ENCODE measurements at places on chromosomes 6 and 20. TPM values are rescaled to one million over a fixed set of nuclear protein-coding genes. Genes with fewer than 3 reads are reported as not detected.

- no peak overlapping the region for H3K4me3 ChIP-seq
- H3K27ac ChIP-seq: no peak overlapping the region
- DNase-seq: no peak
- H3K36me3 ChIP-seq: no peaks in the 10 kb centered on the region
These were observed 43.9 kb upstream of the CLDN20 start for GRCh38 chr6:155219858-155220301.

- peak within 1 kb of the TSS; percentile 93 for H3K4me3 ChIP-seq
- peaks cover 19% of the 10 kb centered on the region for H3K4me1 ChIP-seq
- DNase-seq: peak; percentile 86
- H3K27ac ChIP-seq: peak within 1 kb of the TSS; percentile 99
- H3K36me3 ChIP-seq: no peaks in the 10 kb centered on the region
- H3K27me3 ChIP-seq: no peaks in the 10 kb centered on the region
These were observed at the start of gene BRD2 for GRCh38 chr6:32968093-32968866. BRD2 (plus strand) TSS chr6:32968594; CDS start chr6:32972899, 4,305 bp downstream.

DNA sequence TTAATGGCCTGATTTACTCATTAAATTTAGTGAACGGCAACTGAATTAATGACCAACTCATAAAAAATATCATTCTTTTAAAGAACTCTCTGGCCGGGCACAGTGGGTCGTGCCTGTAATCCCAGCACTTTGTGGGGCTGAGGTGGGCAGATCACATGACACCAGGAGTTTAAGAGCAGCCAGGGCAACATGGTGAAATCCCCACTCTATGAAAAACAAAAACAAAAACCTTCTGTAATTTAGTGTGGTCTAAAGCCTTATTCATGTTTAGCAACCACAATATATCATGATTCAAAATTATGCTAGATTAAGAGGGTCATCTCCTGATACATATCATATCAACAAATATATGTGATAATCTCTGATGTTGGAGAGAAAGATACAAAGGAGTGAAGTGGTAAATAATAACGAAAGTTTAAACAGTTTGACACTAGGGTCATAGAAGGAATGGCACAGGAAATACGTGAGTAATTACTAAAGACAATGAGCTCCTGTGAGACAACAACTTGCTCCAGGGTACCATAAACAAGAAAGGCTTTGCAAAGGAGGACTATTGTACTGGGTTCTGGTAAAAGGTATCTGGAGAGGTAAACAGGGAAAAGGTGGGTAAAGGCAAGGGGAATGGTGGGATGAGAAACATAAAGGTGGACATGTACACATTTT, 5.7 kb downstream of the ELOVL4 start:
- H3K27ac ChIP-seq: no peak overlapping the region
- no peak overlapping the region for H3K4me3 ChIP-seq
- DNase-seq: no peak

DNA sequence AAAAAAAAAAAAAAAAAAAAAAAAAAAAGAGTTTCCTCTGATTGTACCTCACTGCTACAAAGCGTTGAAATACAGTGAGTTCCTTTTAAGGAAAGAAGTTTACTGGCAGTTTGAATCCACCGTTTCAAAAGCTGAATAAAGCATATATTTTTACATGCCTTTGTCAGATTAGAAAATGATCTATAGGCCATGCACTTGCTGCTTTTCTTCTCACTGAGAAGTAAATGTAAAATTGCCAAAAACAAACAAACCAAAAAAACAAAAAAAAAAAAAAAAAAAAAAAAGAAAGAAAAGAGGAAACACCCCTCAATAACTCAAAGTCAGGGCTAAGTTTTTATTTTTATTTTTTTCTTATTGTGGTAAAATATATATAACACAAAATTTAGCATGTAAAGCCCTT, 81.9 kb downstream of the LYRM4 start:
- H3K4me3 ChIP-seq: no peak overlapping the region
- H3K4me1 ChIP-seq: peaks cover 10% of the 10 kb centered on the region
- no peak overlapping the region for H3K27ac ChIP-seq
- no peaks in the 10 kb centered on the region for H3K36me3 ChIP-seq
- no peaks in the 10 kb centered on the region for H3K27me3 ChIP-seq
- DNase-seq: no peak

DNA sequence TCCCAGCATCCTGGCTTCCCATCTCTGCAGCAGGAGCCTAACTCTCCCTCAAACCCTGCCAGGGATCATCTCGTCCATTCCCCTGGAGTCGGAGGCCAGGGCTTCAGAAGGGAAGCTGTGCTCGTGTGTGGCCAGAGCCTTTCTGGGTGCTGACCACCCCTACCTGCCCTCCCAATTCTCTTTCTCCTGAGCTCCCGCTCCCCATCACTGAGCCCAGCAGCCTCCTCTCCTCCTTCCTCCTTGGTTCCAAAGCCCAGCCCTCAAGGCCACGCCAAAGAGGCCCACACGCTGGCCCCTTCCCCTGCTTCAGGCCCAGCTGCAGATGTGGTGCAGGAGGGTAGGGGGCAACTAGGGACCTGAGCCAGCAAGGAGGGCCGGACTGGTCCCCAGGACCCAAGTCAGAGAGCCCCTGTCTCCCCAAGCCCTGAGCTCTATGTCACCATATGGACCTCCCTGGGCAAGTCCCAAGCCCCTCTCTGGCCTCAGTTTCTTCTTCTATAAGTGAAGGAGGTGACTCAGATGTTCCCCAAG, 1.3 kb downstream of the FAM83C start:
- H3K4me1 ChIP-seq: no peaks in the 10 kb centered on the region
- no peaks in the 10 kb centered on the region for H3K36me3 ChIP-seq
- no peak overlapping the region for H3K4me3 ChIP-seq
- H3K27me3 ChIP-seq: no peaks in the 10 kb centered on the region

DNA sequence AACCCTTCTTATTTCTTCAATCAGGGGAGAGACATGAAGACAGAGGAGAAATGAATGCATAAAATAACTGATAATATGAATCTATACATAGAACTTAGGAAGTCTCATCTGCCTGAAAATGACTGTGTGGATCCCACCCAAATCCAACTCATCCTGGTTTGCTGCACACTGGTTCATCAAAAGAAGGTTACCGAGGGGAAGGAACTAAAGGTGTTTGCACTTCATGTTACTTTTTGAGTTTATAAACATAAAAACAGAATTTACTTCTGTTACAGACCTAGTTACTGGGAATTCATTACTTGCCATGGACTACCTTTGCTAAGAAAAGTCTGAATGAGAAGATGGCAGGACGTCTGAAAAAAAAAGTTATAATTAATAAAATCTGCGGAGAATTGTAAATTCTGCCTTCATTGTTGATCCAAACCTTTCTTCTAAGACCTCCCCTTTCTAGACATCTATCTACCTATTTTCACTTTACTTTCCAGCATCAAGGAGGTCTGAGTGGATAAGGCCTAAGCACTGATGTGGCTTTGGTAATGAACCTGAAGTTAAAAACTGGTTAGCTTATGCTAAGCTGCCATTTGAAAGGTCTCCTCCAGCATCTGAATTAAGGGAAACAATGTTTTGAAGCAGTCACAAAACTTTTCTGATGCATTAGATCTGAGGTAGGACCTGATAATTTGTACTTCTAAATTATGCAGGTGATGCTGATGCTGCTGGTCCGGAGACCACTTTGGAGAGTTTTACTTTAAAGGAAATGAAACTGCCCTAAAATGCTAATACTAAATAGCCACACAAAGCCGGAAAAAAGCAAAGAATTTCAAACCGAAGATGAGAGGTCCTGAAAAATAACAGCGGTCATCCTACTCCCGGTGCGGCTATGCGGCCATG, 84.0 kb downstream of the HFE start:
- H3K4me1 ChIP-seq: peaks cover 11% of the 10 kb centered on the region
- no peaks in the 10 kb centered on the region for H3K27me3 ChIP-seq
- DNase-seq: no peak
- H3K36me3 ChIP-seq: no peaks in the 10 kb centered on the region
- H3K27ac ChIP-seq: peak overlapping the region; percentile 90

GRCh38 chr6:5287205-5287965, 26.1 kb downstream of the FARS2 start:
- peaks cover 13% of the 10 kb centered on the region for H3K4me1 ChIP-seq
- DNase-seq: no peak
- no peak overlapping the region for H3K27ac ChIP-seq
- H3K27me3 ChIP-seq: no peaks in the 10 kb centered on the region
- H3K4me3 ChIP-seq: no peak overlapping the region
- H3K36me3 ChIP-seq: no peaks in the 10 kb centered on the region

GRCh38 chr6:108556866-108557493, 3.7 kb upstream of the FOXO3 start:
- H3K27ac ChIP-seq: peak overlapping the region; percentile 95
- DNase-seq: no peak
- peaks cover 24% of the 10 kb centered on the region for H3K4me1 ChIP-seq
- peak overlapping the region; percentile 63 for H3K4me3 ChIP-seq
- H3K36me3 ChIP-seq: no peaks in the 10 kb centered on the region

DNA sequence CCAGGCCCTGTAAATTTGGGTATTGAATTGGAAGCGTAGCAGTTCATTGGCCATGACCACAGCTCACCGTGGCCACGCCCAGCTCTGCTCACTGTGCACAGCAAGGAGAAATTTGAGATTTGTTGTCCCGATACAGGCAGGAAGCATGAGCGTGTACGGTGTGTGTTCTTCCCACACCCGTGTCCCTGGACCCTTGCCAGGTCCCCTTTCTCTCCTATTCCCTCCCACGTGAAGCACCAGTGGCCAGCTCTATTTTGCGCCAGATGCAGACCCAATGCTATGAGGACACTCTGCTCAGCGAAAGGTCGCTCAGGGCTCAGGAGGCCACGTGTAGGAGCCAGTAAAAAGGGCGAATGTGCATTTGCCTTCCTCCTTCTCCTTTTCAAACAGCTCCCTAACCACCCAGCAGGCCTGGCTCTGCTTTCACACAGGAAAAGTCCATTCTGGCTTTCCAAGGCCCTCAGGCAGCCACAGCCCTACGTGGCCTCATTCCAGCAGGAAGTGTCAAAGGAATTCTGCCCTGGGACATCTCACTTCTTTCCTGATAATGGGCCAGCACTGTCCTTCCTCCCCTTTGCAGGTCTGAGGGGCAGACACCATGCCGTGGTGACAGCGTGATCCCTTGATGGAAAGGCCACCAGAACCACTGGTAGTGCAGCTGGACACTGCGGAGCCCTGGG, 499.2 kb upstream of the CDH4 start:
- no peaks in the 10 kb centered on the region for H3K36me3 ChIP-seq
- peaks cover 9% of the 10 kb centered on the region for H3K4me1 ChIP-seq
- no peak overlapping the region for H3K4me3 ChIP-seq
- peak; percentile 39 for DNase-seq
- no peaks in the 10 kb centered on the region for H3K27me3 ChIP-seq

DNA sequence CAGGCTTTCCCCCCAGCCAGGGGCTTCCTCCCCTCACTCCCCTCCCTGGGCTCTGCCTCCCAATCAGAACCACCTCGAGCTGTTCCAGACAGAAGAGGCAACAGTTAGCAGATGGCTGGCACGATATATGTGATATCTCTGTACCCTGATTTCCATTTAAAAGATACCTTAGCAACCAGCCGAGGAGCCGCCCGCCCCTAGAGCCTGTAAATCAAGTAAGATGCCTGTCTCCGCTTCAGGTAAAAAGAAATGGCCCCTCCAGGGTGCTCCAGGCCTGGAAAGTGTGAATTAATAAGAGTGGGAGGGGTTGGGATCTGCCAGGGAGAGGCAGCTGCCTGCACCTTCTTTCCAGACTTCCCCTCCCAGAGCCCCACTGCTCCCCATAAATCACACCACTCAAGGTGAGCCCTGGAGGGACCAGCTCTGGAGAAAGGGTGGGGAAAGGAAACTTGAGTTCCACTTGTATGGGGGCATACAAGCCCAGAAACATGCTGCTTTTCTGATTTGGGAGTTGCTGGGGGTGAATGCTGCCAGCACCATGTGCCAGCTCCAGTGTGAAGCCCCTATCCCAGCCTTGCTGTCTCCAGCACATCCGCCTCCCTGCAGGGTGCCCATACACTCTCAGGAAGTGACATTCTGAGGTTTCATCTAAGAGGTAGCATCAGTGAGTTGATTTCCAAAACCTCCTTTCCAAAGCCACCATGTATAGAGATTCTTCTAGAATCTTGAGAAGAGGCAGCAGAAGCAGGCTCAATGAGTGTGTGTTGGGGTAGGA, 148.0 kb downstream of the LRFN2 start:
- H3K36me3 ChIP-seq: no peaks in the 10 kb centered on the region
- no peaks in the 10 kb centered on the region for H3K4me1 ChIP-seq
- no peak for DNase-seq
- H3K4me3 ChIP-seq: no peak overlapping the region
- no peak overlapping the region for H3K27ac ChIP-seq
- no peaks in the 10 kb centered on the region for H3K27me3 ChIP-seq

Gene TNFRSF21
- 8.0 TPM for total RNA-seq

Gene CALHM4
- total RNA-seq: not detected

Gene C20orf96
- 8.7 TPM for total RNA-seq

Gene WDR27
- 57.5 TPM for total RNA-seq

Gene TLDC2
- not detected for total RNA-seq

Gene PAK5
- total RNA-seq: not detected

Measured in tibial nerve (tissue), 4 donors.